Fibroblast of skin of left quadriceps (primary cell): ENCODE measurements at places on chromosomes 4 and X.

GRCh38 chr4:67746797-67747495 lies 7.2 kb downstream of the GNRHR start:
- no peak for DNase-seq

GRCh38 chr4:70741867-70742658 lies 20.3 kb downstream of the RUFY3 start:
- DNase-seq, result no peak

DNA sequence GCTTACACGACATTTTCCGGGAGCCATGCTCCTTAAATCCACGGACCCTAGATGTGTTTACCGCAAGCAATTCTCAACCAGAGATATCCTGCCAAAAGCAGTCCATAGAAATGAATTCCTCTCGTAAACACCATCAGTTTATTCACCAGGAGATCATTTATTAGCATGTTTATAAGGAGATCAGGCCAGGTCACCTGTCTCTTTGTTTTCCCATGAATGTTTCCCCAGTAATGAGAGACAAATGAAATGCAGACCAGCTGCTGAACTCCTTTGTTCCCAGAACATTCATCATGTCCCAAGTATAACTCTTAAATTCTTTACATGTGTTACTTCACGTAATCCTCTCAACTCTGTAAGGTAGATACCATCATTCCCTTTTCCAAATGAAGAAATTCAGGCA lies 137.1 kb downstream of the DDX53 start:
- no peak for DNase-seq

GRCh38 chr4:100026066-100026465 lies 76.0 kb upstream of the H2AZ1 start:
- DNase-seq, result no peak

DNA sequence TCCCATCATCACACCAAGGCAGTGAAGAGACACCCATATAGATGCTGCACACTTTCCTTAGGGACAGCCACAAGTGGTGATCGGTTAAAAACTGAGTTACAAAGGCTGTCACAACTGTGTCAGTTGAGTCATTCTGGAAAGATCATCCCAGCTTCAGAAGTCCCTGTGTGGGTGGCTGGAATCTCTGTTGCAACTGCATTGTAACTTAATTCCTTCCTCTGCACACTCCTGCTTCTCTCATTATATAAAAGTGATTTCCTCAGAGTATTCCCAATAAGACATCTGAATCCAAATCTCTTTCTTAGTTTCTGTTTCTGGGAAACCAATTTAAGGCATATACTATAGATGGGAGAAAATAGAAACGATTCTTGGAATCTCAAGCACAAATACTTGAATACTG lies 88.1 kb downstream of the FSTL5 start:
- DNase-seq, result no peak
